ENCODE measurements at places on chromosomes 1 and 21.
A peak's percentile ranks its signal among the peaks of the same experiment; 100 is the strongest.

- no peak for DNase-seq
Measured at GRCh38 chr1:35603468-35603867, 30.4 kb downstream of the TFAP2E start.

DNA sequence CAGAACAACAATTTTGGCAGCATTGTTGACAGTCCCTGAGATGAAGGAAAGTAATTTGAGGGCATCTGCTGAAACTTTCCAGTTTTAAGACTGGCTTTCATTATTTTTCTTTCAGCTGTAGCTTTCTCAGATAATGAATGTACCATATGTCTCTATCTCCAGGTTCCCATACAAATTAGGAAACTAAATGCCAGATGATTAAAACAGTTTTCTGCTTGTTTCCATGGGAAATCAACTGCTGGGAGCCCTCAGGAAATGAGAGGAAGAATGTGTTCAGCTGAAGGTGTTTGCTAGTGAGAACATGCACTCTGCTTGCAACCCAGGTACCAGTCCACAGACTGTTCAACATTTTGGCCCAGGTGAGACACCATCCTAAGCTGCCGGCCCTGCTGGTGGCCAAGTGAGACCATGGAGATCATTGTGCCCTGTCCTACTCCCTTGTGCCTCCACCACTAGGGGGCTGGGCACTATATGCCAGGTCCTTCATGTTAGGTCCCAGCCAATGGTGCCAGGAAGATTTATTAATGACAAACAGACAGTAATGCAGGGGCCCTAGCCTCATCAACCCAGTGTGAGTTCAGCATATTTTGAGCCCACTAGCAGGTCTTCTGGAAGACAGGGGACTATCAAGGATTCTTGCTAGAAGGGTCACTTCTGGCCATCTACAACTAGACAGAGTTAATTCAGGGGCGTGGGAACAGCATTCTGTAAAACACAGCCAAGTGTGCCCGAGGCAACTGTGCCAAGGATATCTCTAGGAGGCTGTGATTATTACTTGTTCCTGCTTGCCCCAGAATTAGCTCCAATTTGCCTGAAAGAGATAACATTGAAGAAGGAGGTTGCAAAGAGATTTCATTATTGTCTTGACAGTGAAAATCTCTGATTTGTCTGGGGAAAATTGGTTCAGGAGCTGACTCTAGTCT is 17.0 kb upstream of the LRRC8C start:
- peak; percentile 28 for DNase-seq

DNA sequence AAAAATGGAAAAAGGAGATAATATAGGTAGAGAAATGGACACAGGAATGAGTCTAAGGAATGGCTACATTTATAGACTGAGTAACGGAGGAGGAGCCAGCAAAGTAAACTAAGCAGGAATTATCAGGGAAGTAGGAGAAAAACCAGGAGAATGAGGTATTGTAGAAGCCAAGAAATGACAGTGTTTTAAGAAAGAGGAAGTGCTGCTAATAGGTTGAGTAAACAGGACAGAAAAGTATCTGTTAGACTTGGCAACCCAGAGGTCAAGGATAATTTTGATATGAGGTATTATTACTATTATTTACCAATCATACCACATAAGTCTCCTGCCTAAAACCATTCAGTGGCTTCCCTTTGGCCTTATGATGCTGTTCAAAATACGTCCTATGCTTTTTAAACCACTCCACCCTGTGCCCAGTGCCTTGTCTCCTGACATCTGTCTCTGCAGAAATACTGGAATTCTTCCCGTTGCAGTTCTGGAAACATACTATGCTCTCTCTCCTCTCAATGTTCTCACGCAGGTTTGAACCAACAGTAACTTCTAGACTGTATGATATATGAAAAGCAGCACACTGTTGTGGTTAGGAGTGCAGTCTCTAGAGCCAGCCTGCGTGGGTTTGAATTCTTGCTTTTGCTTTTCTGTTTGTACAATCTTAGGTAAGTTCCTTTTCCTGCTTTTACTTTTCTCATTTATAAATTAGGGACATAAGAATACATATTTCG is 24.6 kb upstream of the NEK7 start:
- DNase-seq: no peak

DNA sequence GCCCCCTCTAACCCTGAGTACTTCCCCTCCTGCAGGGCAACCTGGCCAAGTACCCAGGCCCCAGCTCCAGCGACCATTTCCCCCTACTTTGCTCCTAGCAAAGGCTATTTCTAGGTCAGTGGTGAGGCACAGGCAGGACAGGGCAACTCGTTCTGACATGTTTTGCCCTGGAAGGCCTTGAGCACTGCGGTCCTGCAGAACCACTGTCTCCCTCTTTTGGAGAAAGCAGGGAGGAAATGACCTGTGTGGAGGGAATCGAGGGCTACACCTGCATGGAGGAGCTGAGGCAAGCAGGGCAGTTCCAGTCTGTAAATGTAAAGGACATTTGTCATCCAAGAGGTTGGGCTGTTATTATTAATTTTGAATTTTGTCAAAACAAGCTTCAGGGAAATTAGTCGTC is 99.1 kb downstream of the PPIAL4G start:
- no peak for DNase-seq
